ENCODE measurements at places on chromosomes 16 and 17.

- DNase-seq = no peak
Measured at GRCh38 chr16:79501446-79501845, 99.1 kb downstream of the MAF start.

DNA sequence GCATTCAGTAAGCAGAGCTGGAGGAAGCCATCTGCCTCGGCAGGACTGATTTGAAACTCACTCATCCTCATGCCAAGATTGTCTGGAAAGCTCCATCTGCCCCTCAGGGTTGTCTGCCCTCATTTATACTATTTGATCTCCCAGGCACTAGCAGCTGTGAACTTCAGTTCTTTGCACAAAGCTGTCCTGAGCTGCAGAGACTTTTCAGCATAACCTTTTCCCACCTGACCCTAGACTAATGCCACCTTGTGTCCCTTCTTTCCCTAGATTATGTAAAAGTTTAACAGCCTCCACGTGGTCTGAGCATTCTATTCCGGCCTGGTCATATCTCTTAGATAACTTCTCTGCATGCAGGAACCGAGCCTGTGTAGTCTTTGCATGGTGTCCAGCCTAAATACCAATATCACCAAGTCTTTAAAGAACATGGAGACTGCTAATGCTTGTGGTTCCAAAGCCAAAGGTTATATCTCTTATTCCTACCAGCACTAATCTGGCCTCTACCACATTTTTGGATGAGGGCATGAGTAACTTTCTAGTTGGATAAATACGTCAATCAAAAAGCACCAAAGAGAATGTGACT, 29.1 kb downstream of the STAT5A start:
- DNase-seq = no peak

DNA sequence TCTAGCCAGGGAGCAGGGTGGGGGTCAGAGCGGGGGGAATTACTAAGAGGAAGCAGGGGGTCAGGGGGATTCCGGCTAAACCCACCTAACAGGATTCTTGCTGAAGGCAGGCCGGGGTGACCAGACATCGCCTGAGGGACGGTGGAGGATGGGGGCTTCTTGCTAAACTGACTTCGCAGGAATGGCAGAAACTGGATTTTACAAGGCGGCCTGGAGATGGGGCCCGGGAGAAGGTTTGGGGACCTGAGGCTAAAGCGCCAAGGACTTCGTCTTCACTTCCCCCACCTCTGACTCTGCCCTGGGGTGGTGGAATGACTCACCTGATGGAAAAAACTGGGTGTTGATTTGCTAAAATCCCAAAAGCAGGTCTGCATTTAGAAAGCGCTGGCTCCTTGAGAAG, 23.5 kb downstream of the LGALS3BP start:
- no peak for DNase-seq

- no peak for DNase-seq
Measured at GRCh38 chr17:39627712-39628516, 1.2 kb downstream of the PPP1R1B start.

- no peak for DNase-seq
Measured at GRCh38 chr16:70258065-70258464, 6.3 kb upstream of the EXOSC6 start.

GRCh38 chr17:73683771-73684170, 39.5 kb upstream of the SDK2 start:
- no peak for DNase-seq

DNA sequence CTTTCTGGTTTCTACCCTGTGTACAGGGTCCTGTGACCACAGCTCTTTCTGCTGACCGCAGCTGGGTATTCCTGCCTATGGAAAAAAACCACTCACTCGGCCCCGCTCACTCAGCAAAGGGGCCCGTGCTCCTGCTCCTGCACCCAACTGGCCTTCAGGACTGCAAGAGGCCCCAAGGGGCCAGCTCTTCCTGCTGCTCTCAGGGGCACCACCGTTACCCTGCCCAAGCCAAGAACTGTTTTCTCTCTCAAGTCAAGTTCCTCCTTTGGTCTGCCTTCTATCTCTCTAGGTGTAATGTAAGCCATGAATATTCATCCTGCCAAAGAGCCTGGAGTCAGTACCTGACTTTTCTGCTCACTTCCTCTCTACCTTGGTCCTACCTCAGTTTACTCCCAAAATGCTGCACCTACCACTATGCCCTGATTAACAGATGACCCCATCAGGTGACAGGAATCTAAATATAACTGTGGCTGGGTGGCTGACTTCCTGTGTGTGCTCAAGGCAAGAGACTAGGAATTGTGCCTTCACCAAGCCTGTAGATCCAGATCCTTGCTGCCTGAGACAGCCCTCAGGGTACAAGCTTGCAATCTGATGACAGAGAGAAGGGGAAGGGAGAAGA, 20.4 kb upstream of the SCIMP start:
- DNase-seq = no peak

- peak; percentile 6 for DNase-seq
Measured at GRCh38 chr17:37527249-37527851, 37.7 kb downstream of the DUSP14 start.

DNA sequence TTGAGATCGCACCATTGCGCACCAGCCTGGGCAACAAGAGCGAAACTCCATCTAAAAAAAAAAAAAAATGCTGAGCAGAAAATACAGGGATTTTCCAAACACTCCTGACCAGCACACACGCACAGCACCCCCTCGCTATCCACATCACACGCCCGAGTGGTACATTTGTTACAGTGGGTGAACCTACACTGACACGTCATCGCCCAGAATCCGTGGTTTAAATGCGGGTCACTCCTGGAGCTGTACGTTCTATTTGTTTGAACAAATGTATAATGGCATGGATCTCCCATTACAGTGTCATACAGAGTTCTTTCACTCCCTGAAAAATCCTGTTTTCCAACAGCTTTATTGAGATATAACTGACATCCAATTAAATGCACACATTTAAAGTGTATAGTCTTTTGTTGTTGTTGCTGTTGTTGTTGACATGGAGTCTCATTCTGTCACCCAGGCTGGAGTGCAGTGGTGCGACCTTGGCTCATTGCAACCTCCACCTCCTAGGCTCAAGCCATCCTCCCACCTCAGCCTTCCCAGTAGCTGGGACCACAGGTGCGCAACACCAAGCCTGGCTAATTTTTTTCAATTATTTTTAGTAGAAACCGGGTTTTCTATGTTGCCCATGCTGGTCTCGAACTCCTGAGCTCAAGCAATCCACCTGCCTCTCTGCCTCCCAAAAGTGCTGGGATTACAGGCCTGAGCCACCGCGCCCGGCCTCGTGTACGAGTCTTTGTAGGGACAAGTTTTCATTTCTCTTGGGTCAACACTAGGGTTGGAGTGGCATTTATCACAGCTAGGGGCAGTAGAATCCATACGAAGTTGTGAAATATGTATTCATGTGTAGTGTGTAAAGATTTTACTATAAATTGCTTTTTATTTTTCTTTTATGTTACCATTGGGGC, 4.4 kb upstream of the CARHSP1 start:
- DNase-seq = no peak

GRCh38 chr16:22188595-22189442, 17.3 kb upstream of the EEF2K start:
- no peak for DNase-seq

GRCh38 chr17:41962111-41962510, 4.5 kb upstream of the CNP start:
- no peak for DNase-seq

GRCh38 chr17:75390982-75391381, 14.5 kb downstream of the GRB2 start:
- DNase-seq = no peak

DNA sequence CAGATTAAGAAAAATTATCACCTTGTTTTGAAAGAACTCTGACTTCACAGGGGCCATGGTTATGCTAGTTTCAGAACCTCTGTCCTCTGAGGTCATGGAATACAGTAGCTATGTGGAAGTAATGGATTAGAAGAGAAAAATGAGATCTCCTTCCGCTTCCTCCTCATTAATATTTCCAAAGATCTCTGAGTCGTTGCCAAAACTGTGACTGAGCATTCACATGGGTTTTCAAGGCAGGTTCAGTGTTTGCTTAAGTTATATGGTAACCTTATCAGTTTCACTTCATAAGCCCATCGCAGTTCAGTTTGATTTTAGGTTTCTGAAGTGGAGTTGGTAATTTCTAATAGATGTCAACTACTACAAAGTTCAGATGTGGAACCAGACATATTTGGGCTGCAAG, 321.2 kb upstream of the SOX9 start:
- DNase-seq = no peak

GRCh38 chr17:50588391-50589049, 28.0 kb downstream of the CACNA1G start:
- DNase-seq = no peak

- DNase-seq = no peak
Measured at GRCh38 chr16:10383626-10384025, 2.2 kb upstream of the ATF7IP2 start.

DNA sequence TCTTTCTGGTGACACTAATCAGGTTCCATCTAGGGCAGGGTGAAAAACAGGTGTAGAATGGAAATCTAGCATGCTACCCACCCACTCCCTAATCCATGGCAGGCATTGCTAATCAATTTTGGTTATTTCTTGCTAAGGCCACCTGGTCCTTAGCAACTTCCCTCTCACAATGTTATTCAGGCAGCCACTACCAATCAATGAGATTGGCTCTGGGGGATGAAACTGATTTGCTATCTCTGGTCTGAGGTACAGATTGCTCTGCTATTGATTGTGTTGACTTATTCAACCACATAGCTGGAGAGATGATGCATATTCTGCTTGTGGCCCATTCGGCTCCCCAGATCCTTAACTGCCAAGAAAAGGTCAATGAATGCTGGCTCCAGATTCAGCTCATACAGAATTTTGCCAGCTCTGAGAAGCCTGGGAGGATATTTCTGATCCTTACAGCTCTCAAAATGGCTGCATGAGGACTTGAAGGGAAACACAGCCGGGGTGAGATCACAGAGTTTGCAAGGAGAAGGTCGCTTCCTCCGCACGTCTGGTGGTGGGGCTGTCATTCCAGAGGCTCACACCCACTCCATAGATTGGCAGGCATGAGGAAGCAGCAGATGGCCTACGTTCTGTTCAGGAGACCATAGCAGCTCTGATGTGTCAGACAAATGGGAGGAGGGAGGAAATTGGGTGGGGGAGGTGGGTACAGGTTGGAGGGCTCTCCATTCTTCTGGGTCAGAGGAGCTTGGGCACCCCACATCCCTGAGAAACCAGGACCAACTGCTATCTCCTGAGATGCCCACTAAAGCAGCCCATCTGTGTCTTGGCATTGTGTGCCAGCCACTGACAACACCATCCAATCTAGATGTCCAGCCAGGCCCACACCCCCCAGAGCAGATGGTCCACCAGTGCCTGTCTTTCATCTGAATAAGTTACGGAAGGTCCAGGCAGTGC, 22.3 kb downstream of the SEZ6 start:
- no peak for DNase-seq

GRCh38 chr17:81576621-81577277, 24.6 kb upstream of the FAAP100 start:
- no peak for DNase-seq

GRCh38 chr17:82019690-82020571, 2.7 kb downstream of the CENPX start:
- peak; percentile 45 for DNase-seq

DNA sequence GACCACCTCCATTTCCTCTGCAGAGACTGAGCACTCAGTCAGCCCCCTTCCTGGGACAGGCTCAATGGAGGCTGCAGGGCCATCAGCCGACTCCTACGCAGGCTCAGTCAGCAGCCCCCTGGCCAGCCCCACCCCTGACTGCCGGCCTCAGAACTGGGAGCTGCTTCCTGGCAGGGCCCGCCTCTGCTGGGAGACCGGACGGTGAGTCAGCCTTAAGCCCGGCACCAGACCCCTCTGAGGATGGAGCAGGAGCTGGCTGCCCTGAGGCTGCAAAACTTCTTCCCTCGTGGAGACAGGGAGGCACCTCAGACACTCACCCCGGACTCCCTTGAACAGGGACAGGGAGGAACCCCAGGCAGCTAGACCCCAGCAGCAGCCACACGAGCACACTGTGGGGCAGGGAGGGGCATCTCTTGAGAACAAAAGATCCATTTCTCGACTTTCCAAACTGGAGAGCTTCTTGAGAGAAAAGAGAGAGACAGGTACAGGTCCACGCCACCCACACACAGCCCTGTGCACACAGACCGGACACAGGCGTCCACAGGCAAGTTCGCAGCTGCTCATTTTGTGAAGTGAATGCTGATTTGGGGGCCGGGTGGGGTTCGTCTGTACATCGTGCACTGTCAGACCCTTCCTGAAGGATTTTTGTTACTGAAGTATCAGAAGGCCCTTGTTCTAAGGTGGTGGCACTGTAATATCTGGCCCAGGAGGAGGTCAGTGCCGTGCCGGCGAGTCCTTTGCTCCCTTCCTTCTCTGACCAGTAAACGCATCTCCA, 1.3 kb upstream of the TUBB3 start:
- no peak for DNase-seq

DNA sequence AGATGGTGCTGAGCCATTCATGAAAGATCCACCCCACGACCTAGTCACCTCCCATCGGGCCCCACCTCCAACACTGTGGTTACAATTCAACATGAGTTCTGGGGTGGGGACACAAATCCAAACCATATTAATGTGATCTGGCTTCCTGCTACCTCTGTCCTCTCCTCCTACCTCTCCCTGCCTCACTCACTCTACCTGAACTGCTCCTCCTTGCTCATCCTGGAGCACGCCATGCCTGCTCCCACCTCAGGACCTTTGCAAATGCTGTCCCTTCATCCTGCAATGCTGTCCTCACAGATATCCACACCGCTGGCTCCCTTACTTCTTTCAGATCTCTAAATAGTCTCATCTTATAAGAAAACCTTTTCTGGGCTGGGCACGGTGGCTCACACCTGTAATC, 10.8 kb upstream of the SLC13A5 start:
- DNase-seq = no peak

GRCh38 chr17:47888293-47888692, 7.7 kb upstream of the SP2 start:
- no peak for DNase-seq

GRCh38 chr16:51907680-51908079, 639.3 kb downstream of the TOX3 start:
- DNase-seq = no peak

DNA sequence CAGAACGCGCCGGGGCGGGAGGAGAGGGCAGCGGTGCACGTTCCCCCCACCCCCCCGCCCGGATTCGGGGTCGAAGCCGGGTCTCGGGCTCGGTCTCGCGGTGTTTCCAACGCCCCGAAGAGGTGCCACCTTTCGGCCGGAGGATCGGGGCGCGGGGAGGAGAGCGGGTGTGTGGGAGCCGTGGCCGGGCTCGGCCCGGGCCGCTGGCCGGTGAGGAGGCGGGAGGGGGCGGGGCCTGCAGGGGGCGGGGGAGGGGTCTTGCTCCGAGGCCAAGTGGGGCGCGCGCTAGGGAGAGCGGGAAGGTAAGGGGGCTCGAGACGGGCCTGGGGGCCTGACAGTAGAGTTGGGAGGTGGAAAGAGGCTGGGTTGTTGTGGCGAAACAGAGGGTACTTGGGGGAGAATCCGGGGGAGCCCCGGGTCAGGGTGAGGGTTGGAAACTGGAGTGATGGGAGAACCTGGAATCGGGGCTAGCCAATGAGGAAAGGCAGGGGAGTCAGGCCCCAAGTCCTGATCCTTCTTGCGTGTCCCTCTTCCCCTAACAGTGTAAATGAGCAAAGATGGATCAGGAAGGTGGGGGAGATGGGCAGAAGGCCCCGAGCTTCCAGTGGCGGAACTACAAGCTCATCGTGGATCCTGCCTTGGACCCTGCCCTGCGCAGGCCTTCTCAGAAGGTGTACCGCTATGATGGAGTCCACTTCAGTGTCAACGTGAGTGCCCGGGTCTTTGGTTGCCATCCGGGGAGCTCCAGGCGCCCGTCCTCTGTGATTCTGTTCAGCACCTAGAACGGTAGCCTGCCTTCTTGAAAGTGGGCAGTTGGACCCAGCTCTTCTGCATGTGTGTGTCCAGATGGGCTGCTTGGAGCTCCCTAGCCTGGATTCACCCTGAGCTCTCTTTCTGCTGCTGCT, 873 bp downstream of the SETD1A start:
- DNase-seq = no peak

Measured in stimulated activated CD4-positive, alpha-beta T cell treated with anti-CD3 and anti-CD28 coated beads, Interleukin-1b, Interleukin-23, amount 100 ng/mL, for 4 hours (primary cell).